ENCODE measurements at places on chromosomes 16 and 17.

DNA sequence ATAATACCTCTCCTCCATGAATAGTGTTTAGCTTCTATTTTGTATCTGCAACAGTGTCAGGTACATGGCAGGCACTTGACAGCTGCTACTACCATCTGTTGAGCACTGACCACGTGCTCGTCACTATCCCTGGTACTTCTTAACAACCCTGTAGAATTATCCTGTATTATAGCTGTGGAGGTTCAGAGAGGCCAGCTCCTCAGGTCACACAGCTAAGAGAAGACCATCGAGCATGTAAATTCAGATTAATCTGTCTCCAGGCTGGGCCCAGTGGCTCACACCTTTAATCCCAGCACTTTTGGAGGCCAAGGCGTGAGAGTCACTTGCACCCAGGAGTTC is 26.3 kb downstream of the WSB1 start:
- no peak for DNase-seq

DNA sequence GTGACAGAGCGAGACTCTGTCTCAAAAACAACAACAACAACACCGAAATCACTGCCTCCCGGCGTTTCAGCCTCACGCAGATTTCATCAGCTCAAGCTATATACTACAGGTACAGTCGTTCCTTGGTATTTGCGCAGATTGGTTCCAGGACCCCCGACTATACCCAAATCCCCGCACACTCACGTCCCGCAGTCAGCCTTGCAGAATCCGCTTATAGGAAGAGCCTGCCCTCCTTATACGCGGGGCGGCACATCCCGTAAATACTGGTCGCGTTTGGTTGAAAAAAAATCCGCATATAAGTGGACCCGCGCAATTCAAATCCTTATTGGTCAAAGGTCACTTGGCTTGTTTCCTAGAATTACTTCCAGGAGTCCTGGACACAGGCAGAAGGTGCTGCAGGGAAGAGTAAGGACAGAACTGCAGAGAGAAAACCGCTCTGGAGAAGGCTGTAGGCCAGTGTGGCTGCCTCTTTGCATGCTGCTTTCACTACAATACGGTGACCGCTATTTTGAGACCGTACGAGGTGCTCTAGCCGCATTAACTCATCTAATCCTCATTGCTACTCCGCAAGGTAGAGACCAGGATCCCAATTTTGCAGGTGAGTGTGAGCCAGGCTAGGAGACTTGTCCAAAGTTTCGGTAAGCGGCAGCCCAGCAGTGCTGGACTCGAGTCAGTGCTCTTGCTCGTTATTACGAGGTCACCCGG is 718 bp downstream of the NDUFAB1 start:
- no peak for DNase-seq

GRCh38 chr16:89999831-90000574 is 19.3 kb downstream of the DBNDD1 start:
- DNase-seq = no peak

- DNase-seq = no peak
These were observed 40.1 kb downstream of the LYRM9 start for GRCh38 chr17:27853091-27853490.

GRCh38 chr17:40532520-40533253 is 31.3 kb upstream of the TNS4 start:
- no peak for DNase-seq

DNA sequence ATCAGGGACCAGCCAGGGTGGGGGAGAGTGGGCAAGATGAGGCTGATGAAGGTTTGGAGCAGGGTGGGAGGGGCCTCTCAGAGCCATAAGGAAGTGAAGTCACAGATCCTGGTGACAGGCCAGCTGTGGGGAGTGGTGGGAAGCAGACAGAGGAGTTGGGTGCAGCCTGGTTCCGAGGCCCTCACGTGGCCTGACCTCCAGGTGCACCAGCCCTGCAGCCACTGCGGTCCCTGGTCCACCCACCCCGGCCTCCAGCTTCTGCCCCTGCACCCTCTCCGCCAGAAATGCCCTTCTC is 3.9 kb upstream of the ZFPM1 start:
- no peak for DNase-seq

- DNase-seq = no peak
These were observed 3.6 kb upstream of the POLG2 start for GRCh38 chr17:64500487-64500859.

DNA sequence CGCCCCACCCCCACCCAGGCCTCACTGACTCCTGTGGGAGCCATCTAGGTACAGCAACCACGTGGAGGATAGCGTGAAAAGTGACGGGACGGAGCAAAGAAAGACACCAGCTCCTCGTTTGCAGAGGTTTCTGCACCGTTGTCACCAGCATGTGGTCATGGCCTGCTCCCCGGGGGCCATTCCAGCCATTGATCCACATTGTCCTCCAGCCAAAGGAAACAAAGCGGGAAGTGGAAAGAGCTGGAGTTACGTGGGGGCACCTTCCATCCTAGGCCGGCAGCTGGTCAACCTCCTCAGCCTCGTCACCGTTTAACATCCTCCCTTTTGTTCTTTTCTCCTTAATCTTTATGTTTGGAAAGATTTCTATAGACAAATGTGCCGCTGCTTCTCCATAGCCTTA is 153.7 kb downstream of the RPTOR start:
- DNase-seq = no peak

DNA sequence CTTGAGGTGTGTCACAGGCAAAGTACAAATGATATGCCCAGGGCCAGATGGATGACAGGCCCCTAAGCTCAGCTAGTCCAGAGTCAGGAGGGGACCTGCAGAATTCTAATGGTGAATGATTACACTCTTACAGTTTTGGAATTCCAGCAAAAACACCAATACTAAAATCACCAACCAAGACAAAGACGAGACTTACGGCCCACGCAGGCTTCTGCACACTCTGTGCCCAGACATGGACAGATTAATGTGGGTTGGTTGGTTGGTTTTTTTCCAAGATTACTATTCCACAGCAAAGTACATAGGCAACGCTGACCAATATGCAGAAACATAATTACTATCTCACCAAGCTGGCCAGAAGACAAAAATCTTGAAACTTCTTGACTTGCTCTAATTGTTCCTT is 9.7 kb downstream of the ADCY9 start:
- DNase-seq = no peak

DNA sequence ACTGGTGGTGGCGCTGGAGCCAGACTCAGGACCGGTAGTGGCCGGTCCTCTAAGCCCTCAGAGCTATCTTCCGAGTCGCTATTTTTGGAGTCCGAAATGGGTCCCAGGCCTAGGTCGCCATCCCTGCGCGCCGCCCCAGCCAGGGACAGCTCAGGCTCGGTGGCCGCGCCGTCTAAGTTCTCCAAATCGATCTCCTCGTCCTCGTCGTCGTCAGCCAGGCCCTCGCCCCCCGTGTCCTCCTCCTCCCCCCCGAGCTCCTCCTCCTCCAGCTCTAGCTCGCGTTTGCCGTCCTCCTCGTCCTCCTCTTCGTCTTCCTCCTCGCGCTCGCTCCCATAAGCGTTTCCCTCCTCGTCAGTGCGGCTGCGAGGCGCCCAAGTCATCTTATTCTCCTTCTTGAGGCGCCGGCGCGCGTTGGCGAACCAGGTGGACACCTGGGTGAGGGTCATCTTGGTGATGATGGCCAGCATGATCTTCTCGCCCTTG is 1.6 kb downstream of the IRX3 start:
- no peak for DNase-seq

All from EL (cell line).